Breast epithelium (tissue), 4 donors: ENCODE measurements at places on chromosomes 12 and 14. TPM values are rescaled to one million over a fixed set of nuclear protein-coding genes. Genes with fewer than 3 reads are reported as not detected.

The ZFYVE1 gene
- 22.1 TPM for total RNA-seq

The BDKRB1 gene
- not detected for total RNA-seq

The PLEKHH1 gene
- total RNA-seq: 18.9 TPM

The GPR68 gene
- 0.59 TPM for total RNA-seq

The LAG3 gene
- total RNA-seq: 1.3 TPM

The FGD4 gene
- 50.5 TPM for total RNA-seq

The ACOT6 gene
- total RNA-seq: not detected

The CPM gene
- total RNA-seq: 63.4 TPM

The GSC gene
- 9.8 TPM for total RNA-seq

The GPR162 gene
- total RNA-seq: 2.6 TPM

DNA sequence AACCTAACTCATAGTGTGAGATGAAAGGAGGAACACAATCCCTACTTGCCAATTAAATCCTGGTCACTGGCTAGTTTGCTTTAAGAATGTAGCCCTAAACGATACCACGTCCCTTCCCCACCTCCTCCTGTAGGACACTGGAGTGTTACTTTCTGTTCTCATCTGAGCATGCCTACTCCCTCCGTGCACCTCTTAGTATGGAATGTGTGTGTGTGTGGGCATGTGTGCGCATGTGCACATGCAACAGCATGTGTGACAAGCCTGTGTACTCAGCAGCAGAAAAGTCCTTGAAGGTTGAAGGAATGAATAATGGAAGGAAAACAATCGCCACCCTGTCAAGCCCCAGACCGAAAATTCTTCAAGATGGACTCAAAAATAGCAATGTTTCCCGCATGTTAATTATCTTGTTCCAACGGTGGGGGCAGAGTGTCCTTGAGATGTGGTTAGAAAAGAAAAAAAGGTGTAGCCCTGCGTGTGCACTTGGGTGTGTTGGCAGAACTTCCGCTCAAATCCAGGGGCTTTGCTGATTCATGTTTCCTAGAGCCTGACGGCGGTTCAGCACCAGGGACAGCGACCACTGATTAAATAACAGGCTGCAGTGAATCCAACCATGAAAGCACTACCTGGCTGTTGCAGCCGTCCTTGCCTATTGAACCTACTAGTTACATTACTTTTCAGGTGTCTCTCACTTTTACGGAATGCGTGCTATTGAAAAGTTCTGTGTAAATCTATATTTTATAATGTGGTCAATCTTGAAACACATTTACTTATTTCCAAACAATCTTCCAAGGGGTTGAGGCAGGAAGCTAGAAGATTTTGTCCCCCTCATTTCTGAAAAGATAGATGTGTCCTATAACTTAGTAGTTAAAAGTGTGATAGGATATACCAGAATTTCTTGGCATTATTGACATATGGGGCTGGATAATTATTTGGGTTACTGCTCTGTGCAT, 79.8 kb downstream of the SRRM4 start:
- H3K27me3 ChIP-seq: peaks cover 6% of the 10 kb centered on the region
- H3K4me3 ChIP-seq: no peak overlapping the region
- H3K36me3 ChIP-seq: no peaks in the 10 kb centered on the region
- no peak overlapping the region for H3K27ac ChIP-seq
- DNase-seq: no peak

- DNase-seq: no peak
- peak overlapping the region; percentile 4 for H3K27ac ChIP-seq
- H3K27me3 ChIP-seq: no peaks in the 10 kb centered on the region
- peaks cover 4% of the 10 kb centered on the region for H3K4me1 ChIP-seq
- no peaks in the 10 kb centered on the region for H3K36me3 ChIP-seq
Measured at GRCh38 chr14:68932686-68933085, 46.4 kb downstream of the ACTN1 start.

GRCh38 chr14:92458136-92459029, 55.2 kb upstream of the RIN3 start:
- no peak overlapping the region for H3K4me3 ChIP-seq
- peak; percentile 1 for DNase-seq
- H3K27ac ChIP-seq: peak overlapping the region; percentile 76
- no peaks in the 10 kb centered on the region for H3K36me3 ChIP-seq
- no peaks in the 10 kb centered on the region for H3K4me1 ChIP-seq

DNA sequence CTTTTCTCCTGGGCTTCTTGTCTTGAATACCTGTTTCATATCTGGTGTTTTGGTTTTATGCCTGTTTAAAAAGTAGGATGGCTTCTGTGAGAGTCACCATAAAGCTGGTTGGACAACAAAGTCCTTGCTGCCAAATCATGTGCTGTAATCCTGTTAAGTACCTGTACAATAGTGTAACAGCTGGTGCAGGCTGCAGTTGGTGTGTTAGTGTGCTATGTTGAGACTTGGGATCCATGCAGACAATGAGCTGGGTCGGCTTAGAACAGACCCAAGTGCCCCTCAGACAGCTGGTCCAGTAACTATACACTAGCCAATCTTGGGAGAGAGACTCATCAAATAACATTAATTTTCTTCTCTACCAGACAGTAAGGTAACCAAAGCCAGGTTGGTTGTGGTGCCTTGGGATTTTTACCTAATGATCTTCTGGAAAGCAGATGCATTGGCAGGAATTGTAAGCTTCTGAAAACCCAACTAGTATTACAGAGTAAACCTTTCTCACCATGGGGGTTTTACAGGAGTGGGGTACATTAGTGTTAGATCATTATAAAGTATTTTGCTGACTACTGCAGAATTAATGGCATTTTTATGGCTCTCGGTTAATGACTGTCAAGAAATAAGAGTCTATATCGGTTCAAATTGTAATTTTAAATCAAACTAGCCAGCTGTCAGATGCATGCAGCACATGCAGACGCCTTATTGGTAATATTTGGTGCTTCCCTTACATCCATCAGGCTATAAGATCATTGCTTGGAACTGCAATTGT, 231.2 kb downstream of the PDZRN4 start:
- no peak for DNase-seq
- no peak overlapping the region for H3K4me3 ChIP-seq
- no peaks in the 10 kb centered on the region for H3K4me1 ChIP-seq
- no peaks in the 10 kb centered on the region for H3K27me3 ChIP-seq
- no peaks in the 10 kb centered on the region for H3K36me3 ChIP-seq

- no peaks in the 10 kb centered on the region for H3K4me1 ChIP-seq
- DNase-seq: no peak
- no peaks in the 10 kb centered on the region for H3K27me3 ChIP-seq
- H3K27ac ChIP-seq: no peak overlapping the region
- peaks cover 11% of the 10 kb centered on the region for H3K36me3 ChIP-seq
Measured at GRCh38 chr12:48131517-48131916, 12.4 kb downstream of the PFKM start.

DNA sequence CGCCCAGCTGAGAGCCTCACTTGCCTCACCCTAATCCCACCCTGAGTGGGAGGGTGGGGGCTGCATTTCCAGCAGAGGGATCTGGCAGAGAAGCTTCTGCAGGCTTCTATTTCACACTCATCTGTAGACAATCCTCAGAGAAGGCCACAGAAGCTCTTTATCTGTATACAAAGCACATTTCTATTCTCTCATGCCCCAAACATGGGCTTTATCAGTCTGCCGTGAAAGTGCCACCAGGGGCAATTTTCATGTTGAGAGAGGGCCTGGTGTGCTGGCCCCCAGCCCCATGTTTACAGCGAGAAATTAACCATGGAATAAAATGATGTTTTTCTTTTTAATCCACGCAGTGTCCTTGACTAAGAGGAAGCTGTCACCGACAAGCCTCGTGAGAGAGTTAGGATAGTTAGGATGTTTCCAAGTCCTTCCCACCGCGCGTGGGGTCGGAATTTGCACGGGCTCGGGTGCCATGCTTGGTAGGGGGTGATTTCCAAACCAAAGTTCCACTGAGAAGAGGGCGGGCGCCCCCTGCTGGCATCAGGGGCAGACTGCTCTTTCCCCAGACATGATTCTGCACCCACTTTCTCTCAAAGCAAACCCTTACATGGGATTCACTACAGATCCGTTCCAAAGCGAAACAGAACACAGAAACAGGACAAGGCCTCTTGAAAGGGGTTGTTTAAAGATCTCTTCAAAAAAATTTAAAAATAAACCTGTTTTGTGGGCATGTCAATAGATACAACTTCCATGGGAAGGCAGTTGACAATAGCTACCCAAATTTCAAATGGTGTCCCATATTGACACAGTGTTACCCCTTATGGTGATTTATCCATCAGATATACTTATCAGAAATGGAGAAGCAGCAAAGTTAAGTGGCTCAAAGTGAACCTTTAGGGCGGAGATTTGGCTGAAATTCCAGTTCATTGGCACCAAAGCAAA, 19.4 kb downstream of the BDKRB1 start:
- no peaks in the 10 kb centered on the region for H3K4me1 ChIP-seq
- H3K4me3 ChIP-seq: no peak overlapping the region
- DNase-seq: peak; percentile 72

GRCh38 chr12:44875417-44875953, 630 bp downstream of the NELL2 start:
- peak overlapping the region; percentile 73 for H3K4me3 ChIP-seq
- H3K27ac ChIP-seq: no peak overlapping the region
- DNase-seq: no peak
- peaks cover 39% of the 10 kb centered on the region for H3K27me3 ChIP-seq
- H3K36me3 ChIP-seq: no peaks in the 10 kb centered on the region

- H3K27ac ChIP-seq: no peak overlapping the region
- H3K36me3 ChIP-seq: no peaks in the 10 kb centered on the region
- H3K27me3 ChIP-seq: no peaks in the 10 kb centered on the region
- no peak overlapping the region for H3K4me3 ChIP-seq
- H3K4me1 ChIP-seq: no peaks in the 10 kb centered on the region
Measured at GRCh38 chr14:58813745-58814144, 176.0 kb downstream of the DACT1 start.

GRCh38 chr12:106088246-106088808, 50.4 kb downstream of the NUAK1 start:
- H3K27ac ChIP-seq: peak overlapping the region; percentile 80
- no peaks in the 10 kb centered on the region for H3K36me3 ChIP-seq
- H3K4me1 ChIP-seq: peaks cover 4% of the 10 kb centered on the region
- no peak overlapping the region for H3K4me3 ChIP-seq

DNA sequence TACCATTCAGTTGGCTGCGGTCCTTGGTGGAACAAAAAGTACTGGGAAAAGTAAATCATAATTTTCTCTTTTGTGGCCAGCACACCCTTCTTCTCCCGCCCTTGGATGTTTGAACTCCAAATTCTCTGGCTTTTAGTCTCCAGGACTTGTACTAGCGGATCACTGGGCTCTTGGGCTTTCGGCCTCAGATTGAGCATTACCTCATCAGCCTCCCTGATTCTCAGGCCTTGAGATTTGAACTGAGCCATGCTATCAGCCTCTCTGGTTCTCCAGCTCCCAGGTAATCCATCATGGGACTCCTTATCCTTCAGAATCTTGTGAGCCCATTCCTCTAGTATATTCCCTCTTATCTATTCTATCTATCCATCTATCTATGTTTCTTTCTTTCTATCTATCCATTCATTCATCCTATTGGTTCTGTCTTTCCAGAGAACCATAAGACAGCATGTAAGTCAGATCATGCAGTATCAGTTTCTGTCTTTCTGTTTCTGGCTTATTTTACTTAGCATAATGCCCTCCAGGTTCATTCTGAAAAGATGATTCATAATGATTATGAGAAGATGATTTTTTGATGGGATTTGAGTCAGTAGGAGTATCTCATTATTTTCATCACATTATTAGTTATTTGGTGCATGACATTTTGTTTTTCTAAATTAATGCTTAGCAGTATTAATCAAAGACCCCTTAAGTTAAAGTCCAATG, 814.9 kb downstream of the LRFN5 start:
- H3K27ac ChIP-seq: no peak overlapping the region
- H3K4me1 ChIP-seq: no peaks in the 10 kb centered on the region
- H3K4me3 ChIP-seq: no peak overlapping the region

GRCh38 chr14:95527387-95528002, 7.4 kb upstream of the GLRX5 start:
- no peak overlapping the region for H3K4me3 ChIP-seq
- H3K27ac ChIP-seq: peak overlapping the region; percentile 59
- DNase-seq: no peak
- no peaks in the 10 kb centered on the region for H3K36me3 ChIP-seq
- H3K27me3 ChIP-seq: no peaks in the 10 kb centered on the region

DNA sequence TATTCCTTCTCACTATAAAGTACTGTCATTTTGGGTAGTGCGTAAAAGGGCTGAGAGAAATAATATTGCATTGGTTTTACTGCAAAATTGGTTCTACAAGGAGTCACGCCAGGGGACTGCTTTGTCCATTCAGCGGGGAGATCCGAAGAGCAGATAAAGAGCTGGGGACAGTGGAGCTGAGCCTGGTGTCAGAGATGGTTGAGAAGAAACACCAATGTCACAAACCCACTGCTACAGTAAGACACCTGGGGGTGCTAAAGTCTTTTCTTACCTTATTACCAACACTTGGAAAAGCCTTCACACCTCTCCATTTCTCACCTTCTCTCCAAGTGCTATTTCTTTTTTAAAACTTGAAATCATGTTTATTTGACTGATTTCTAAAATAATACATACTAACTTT, 14.1 kb downstream of the IL31 start:
- H3K4me1 ChIP-seq: no peaks in the 10 kb centered on the region
- DNase-seq: no peak
- no peaks in the 10 kb centered on the region for H3K36me3 ChIP-seq
- no peak overlapping the region for H3K4me3 ChIP-seq

DNA sequence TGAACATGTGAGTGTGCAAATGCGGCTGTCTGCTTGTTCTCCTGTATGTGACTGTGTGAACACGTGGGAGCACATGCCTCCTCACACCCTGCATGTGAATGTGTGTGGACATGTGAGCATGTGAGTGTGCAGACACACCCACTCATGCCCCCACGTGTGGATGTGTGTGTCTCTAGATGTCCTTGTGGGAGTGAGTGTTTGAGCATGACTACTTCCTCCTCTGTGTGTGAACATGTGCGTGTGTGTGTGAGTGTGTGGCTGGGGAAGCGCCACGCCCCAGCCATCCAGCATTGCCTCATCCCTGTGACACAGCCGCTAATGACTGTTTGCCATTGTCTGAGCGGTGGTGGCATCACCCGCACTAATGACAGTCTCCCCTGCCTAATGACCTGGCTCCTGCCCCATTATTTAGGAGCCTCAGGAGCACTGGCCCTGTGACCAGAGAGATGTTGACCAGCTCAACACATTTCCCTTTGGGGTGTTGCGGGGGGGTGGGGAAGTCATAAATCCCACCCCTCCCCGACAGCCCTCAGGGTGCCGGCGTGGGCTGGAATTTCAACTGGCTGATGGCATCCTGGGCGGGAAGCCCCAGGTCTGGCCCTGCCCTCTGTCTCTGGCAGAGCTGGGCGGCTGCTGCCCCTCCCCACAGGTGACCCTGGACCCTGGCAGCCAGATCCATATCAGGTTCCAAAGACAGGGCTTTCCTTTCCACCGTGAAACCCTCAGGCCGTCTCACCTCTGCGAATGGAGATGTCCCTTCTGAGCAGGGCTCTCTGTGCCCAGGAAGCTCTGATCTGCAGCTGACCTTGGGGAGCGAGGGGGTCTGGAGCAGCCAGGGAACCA, 11.5 kb upstream of the KRT80 start:
- H3K27ac ChIP-seq: peak overlapping the region; percentile 88
- no peaks in the 10 kb centered on the region for H3K4me1 ChIP-seq
- H3K36me3 ChIP-seq: no peaks in the 10 kb centered on the region
- no peaks in the 10 kb centered on the region for H3K27me3 ChIP-seq
- DNase-seq: peak; percentile 70

GRCh38 chr14:37466003-37466622, 128.9 kb downstream of the FOXA1 start:
- no peaks in the 10 kb centered on the region for H3K36me3 ChIP-seq
- DNase-seq: no peak
- no peaks in the 10 kb centered on the region for H3K27me3 ChIP-seq
- H3K27ac ChIP-seq: no peak overlapping the region
